ENCODE measurements at places on chromosomes 12 and 14. TPM values are rescaled to one million over a fixed set of nuclear protein-coding genes. Genes with fewer than 3 reads are reported as not detected.

GSC gene
- not detected for total RNA-seq

SLC7A7 gene
- 26.5 TPM for total RNA-seq

C14orf39 gene
- total RNA-seq = not detected

CMKLR1 gene
- 7.4 TPM for total RNA-seq

KRT2 gene
- not detected for total RNA-seq

ETNK1 gene
- 39.2 TPM for total RNA-seq

CARMIL3 gene
- total RNA-seq = under 0.01 TPM

KRT80 gene
- total RNA-seq = 0.22 TPM

ATP2B1 gene
- 411 TPM for total RNA-seq

PRR4 gene
- 2.0 TPM for total RNA-seq

USP44 gene
- total RNA-seq = 0.29 TPM

GALC gene
- 24.2 TPM for total RNA-seq
